ENCODE measurements at places on chromosomes 16 and 17. TPM values are rescaled to one million over a fixed set of nuclear protein-coding genes. Genes with fewer than 3 reads are reported as not detected.
A peak's percentile ranks its signal among the peaks of the same experiment; 100 is the strongest.

DNA sequence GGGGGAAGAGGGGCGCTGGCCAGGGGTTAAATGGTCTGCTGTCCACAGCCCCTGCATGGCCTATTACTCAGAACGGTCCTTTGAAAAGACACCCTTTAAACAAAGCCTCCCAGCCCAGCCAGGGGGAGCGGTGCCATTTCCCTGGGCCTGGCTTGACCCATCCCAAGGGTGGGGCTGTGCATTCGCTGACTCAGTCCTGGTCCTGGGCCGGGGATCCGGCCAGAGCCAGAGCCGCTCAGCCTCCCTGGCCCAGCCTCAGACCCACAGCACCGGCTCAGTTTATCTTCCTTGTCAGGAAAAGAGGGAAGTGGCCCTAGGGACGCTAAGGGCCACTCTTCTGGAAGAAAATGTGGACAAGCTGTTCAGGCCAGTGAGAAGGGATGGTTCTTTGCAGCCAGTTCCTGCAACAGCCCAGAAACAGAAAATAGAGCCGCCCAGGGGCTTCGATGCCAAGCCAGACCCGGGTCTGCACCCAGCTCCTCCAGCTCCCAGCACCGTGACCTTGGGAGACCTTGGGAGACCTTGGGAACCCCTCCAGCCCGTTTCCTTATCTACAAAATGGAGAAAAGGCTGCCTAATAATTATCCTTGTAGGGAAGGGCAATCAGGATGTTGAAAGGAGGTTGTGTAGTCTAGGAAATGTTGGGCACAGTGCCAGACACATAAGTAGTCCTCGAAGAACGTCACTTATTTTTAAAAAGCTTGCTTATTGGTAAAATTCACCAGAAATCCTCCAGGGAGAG is 82.5 kb downstream of the ZDHHC7 start:
- no peak for DNase-seq

KIF19 gene
- total RNA-seq = 2.1 TPM

- no peak for DNase-seq
These were observed 3.0 kb downstream of the METRNL start for GRCh38 chr17:83082424-83082823.

- DNase-seq = peak; percentile 84
These were observed 11.4 kb downstream of the ZNF629 start for GRCh38 chr16:30775392-30776188.

BIRC5 gene
- 2.4 TPM for total RNA-seq

DNA sequence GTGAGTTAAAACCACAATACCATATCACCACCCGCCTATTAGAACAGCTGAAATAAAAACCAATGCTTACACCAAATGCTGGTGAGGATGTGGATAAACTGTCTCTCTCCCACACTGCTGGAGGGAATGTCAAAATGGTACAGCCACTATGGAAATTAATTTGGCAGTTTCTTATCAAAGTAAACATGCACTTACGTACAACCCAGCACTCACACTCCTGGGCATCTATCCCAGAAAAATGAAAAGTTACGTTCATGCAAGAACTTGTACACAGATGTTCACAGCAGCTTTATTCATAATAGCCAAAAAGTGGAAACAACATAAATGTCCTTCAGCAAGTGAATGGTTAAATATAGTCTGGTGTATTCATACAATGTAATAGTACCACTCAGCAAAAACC is 173.2 kb upstream of the MYOCD start:
- DNase-seq = no peak

DNA sequence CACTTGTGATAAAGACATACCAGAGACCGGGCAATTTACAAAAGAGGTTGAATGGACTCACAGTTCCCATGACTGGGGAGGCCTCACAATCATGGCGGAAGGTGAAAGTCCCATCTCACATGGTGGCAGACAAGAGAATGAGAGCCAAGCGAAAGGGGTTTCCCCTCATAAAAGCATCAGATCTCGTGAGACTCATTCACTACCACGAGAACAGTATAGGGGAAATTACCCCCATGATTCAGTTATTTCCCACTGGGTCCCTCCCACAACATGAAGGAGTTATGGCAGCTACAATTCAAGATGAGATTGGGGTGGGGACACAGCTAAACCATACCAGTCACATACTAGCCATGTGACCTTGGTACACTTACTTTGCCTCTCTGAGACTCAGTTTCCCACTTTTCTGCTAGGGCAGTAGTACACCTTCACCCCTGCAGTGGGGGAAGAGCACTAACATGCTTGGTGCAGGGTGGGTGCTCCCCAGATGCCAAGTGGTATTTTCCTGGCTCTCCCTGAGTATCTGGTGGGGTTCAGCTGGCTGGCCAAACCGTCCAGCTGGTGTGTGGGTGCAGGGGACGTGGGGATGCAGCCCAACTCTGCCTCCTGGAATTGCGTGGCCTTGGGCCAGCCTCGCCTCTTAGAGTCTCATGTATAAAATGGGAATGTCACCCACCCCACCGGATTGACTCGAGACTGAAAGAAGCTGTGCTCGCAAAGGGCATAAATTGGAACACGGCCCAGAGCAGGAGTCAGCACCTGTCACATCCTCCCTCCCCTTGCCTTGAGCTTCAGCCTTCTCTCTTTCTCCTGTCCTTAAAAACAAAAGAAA is 364.1 kb downstream of the CPPED1 start:
- DNase-seq = no peak

ADAD2 gene
- not detected for total RNA-seq

- DNase-seq = no peak
These were observed 12.1 kb upstream of the NLRC5 start for GRCh38 chr16:56977216-56977615.

- DNase-seq = peak; percentile 21
These were observed 10.9 kb downstream of the MMP2 start for GRCh38 chr16:55489956-55490265.

ANKS4B gene
- 87.9 TPM for total RNA-seq

DNA sequence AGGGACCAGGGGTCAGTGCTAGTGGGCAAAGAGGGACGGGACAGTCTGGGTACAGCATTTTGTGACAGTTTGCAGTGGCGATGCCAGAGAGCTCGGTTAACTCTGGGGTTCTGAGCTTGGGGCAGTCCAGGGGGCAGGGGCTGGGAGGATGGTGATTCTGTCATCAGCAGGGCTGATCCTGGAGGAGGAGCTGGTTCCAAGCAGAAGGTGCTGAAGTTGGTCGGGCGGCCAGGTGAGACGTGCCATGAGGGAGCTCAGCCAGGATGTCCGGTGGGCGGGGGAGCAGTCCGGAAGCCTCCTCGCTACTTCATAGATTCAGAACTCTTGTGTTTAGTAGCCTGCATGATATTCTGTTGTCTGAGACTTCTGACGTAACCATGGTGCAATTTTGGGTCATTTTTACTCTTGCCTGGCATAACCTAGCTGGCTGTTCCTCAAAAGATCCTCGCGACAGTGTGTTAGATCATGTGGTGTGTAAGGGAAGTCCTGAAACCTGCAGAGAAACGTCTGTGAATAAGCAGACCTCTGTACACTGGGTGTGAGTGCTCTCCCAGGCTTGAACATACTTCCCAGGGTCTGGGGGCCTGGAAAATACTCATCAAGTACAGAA is 122.0 kb downstream of the CLEC16A start:
- no peak for DNase-seq

DNA sequence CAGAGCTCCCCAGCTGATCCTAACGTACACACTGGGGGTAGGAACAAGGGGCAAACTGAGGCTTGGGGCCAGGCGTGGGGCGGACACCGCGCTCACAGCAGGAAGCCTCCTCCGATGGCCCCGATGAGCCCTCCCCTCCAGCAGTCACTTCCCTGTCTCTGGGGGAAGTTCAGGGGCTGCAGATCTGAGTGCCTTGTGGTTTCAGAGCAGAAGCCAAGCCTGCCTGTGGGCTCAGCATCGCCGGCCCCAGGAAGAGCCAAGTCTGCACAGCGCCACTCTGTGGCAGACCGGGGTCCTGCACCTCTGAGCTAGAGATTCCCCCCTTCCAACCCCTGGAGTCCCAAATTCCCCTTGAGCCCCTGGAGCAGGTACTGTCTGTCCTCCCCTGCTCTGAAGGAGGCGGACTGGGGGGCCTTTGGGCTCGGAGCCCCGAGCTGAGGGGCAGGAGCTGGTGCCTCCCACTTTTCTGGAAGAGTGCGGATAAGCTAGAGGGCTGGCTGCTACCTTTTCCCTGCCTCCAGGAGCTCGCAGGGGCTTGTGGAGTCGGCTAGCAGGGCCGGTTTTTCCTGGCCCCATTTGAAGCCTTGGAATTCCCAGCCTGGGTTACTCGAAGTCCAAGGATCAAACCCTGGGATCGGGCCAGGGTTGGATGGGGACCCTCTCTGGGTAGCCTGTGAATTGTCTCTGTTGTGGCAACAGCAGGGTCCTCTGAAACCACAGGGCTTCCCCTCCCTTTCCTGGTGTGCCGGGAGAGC is 2.9 kb downstream of the GSE1 start:
- peak; percentile 88 for DNase-seq

SAMD14 gene
- 0.53 TPM for total RNA-seq

- no peak for DNase-seq
These were observed 19.4 kb upstream of the COL1A1 start for GRCh38 chr17:50220811-50221210.

- no peak for DNase-seq
These were observed 18.6 kb downstream of the TADA2A start for GRCh38 chr17:37425268-37425667.

- DNase-seq = no peak
These were observed 37.5 kb downstream of the LGALS9 start for GRCh38 chr17:27668488-27668823.

GJD3 gene
- total RNA-seq = not detected

DNA sequence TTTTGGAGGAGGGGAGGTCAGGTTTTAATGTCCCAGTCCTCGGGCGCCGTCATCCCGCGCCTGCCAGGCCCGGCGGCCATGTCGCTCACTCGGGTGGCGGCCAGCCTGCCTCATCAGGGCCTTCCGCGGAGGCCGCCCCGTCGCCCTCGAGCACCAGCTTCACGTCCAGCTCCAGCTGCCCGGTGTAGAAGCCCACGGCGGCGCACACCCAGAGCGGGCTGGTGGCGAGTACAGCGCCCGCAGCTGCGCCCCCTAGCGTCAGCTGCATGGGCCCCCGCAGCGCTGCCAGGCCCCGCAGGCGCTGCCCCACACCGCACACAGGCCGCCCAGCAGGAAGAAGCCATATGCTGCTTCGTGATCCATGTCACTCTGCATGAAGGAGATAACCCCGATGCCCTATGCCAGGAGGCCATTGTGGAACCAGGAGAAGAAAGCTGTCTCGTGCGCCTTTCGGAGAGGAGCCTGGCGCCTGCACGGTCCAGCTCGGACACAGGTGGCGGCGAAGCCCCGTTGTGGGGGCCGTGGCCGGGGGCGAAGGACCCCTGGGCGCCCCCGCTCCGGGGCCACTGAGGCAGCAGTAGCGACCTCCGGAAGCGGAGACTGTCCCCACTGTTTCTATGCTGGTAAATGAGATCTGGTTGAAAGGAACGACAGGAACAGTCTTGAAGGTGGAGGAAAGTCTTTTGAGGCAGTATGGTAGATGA is 9.6 kb downstream of the AP2B1 start:
- DNase-seq = no peak

DNA sequence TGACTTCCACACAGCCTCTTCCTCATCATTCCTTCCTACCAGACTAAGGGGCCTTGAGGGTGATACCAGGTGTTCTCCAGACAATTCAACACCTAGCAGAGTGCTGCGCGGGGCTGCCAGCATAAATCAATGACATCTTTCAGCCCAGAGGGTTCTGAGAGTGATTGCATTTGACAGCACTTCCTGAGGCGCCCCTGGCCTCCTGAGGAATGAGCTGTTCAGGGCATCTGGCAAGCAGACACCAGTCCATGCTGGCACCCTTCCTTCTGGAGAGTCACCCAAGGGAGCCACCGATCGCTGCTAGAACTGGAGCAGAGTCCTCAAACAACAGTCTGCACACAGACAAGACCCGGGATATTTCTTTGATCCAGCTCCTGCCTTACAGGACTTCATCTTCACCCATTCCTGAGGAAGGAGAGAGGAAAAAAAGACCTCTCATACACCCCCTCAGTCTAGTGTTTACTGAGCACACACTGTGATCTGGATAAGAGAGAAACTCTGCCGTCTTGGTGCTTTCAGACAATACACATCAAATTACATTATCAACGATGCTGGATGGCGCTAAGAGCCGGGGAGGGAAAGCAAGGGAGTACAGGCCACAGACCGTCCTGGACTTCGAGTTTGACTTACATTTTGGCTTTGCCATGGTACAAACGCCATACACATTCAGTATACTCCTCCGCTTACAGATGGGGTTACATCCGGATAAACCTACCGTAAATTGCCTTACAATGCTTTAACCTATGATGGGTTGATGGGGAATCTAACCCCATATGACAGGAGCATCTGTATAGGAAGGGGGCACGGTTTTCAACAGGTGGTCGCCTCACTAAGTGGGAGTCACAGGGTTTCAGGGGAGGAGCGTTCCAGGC is 23.0 kb downstream of the NPTX1 start:
- DNase-seq = no peak

- DNase-seq = no peak
These were observed 19.2 kb upstream of the CACNG4 start for GRCh38 chr17:66945147-66945835.

DNA sequence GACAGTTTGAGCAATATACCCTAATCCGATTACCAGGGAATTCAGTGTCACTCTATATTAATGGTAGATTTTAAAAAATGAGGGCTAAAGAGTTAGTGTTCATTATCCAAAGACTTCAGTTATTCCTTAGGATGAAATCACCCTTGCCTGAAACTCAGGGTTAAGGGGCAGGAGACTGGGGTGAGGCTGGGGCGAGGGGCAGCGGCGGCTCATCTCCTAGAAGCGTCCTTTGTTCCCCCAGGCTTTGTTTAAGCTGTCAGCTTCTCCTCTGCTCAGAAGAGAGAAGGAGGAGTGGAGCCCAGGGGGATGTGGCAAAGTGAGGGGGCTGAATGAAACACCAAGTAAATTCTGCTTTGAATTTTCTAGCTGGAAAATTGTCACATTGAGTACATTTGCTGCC is 117.7 kb upstream of the ELAC2 start:
- DNase-seq = no peak

GRCh38 chr17:19978209-19978802 is 678 bp upstream of the AKAP10 start:
- DNase-seq = no peak

DNA sequence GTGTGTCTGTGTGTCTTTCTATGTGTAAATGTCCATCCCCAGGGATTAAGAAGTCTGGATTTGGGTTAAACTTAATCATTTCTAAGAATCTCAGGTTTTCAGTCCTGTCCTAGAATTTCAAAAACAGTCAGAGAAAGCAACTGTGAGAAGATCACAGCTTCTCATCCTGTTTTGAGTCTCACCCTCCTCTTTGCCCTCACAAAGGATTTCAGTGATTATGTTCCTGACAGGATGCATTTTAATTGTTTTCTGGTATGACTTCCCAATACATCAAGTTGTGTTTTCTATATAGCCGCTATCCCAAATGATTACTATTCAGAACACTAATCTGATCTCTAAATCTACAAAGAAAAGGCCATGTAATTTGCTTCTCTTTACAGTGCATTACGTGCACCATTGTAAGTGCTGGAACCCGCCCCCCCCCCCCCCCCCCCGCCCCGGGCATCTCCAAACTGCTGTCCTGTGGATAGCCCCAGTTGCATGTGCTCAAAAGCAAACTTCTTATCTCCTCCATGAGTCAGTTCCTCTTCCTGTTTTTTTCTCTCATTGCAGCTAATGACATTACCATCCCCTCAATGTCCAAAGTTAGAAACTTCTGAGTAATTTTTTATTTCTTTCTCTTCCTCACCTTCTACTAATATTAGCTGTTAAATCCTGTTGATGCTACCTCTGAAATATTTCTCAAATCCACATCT is 73.9 kb downstream of the CDH13 start:
- DNase-seq = no peak

- DNase-seq = no peak
These were observed 32.3 kb downstream of the ARL4D start for GRCh38 chr17:43430936-43431713.

GRCh38 chr16:70523743-70524398 is at the start of gene SF3B3:
SF3B3 (plus strand) TSS chr16:70523816; CDS start chr16:70526657, 2,841 bp downstream.
- DNase-seq = peak; percentile 70

FN3KRP gene
- total RNA-seq = 33.0 TPM

GRCh38 chr17:78378225-78379130 is at the start of gene PGS1:
PGS1 (plus strand) TSS chr17:78378649; CDS start chr17:78378666, 17 bp downstream.
- DNase-seq = peak; percentile 91

Data from Peyer's patch (tissue), 4 donors.